ENCODE measurements at places on chromosomes 2 and 18. TPM values are rescaled to one million over a fixed set of nuclear protein-coding genes. Genes with fewer than 3 reads are reported as not detected.

DNA sequence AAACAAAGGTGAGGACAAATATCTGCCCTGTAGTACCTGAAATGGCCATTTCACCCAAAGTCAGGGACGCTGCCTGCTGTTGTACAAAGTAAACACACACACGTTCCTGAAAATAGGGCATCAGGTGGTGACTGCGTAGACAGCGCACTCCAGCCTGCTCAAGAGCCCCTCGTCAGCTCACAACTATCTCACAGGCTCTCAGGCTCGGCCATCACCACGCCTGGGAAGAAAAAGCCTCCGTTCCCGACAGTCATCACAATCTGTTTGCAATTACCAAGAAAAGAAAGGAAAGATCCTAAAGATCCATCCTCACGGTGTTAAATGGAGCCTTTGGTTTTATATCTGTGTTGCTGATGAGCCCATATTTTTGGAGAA lies 230.2 kb downstream of the ZNF516 start:
- DNase-seq = no peak

DNA sequence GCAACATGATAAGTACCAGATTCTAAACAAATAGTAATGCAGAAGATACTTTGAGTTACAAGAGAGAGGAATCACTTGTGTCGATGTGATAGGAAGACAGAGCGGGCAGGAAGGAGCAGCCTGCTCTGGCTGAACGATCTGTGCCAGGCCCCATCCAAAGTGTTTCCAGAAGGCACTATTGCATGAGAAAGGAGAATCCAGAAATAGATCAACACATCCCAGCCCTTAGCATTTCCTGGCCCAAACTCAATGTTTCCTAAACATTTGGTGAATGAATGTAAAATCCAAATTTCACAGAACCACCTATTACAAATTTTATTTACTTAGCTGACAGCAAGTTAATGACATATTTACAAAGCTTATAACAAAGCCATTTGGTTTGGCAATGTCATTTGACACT lies 257.2 kb downstream of the TXNL1 start:
- no peak for DNase-seq

DNA sequence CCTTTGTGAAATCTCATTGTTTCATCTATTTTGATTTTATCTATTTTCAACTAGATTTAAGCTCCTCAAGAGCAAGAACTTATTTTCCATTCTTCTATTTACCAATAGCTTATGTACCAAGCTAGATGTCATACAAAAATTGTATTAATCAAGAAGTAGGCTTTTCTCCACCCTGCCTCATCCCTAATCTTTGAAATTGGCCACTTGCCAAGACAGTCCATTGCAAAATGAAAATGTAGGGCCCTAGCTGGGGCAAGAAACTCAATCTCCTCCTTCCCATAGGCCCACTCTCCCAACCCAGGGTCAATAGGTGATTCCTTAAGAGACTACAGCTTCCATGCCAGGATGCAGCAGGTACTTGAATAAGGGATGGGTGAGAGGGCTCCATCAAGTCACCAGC lies 39.3 kb upstream of the STPG4 start:
- DNase-seq = no peak

The TUBB8B gene
- 0.27 TPM for polyA plus RNA-seq

The LDAH gene
- polyA plus RNA-seq = 7.9 TPM

The CXCR1 gene
- polyA plus RNA-seq = 0.07 TPM

Measured in muscle of back (tissue), 13 donors.